ENCODE measurements at places on chromosomes 5 and 9.

DNA sequence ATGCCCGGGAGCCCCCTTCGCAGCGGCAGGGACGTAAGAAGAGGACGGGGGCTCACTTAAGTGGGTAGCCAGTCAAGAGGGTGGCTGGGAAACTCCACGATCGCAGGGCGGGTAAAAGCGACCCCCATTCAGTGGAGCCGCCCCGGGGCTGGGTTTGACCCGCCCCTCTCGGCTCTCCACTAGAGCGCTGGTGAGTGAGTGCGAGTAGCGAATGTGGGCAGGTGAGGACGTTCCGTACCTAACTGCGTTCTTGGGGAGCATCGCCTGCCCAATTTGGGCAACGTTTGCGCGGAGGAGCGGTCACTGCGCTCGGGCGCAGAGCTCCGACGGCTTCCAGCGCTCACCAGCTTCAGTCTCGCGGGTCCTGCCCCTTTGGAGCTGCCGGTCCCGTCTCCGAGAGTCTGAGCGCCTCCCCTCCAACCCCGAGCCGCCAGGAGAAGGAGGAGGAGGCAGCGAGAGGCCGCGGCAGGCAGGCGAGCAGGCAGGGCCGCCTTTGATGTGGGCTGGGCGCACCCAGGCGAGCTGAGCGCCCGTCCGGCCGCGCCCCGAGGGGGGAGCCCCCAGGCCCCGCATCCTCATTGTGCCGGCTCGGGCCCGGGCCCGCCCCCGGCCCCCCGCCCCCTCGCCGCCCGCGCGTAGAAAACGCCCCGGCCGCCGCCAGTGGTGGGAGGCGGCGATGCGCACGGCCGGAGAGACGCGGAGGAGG is at the start of gene FGF18:
TSS of gene FGF18 (plus strand) at position 666 of the 706 bp plus-strand sequence. CDS start 553 bp downstream, outside the sequence.
- peak; percentile 54 for DNase-seq

DNA sequence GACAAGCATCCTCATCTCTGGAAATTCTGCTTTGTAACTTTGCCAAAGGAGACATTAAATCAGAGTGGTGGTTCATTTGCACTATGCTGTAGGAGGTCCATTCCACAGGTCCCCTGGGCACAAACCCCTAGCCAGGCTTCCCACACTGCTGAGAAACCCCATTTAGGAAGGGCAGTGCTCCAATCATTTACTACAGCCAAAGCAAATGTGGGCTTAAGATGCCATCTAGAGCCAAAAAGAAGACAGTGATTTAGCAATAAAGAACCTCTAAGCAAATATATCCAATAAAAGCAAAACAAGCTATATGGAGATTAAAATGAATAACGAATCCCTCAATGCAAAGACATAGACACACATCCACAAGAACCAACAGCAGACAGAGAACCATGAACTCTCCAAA is 129.0 kb upstream of the ALDH1B1 start:
- peak; percentile 23 for DNase-seq

GRCh38 chr9:91836515-91836914 is 113.5 kb downstream of the ROR2 start:
- no peak for DNase-seq

GRCh38 chr5:149028984-149029383 is 33.9 kb downstream of the SH3TC2 start:
- no peak for DNase-seq

DNA sequence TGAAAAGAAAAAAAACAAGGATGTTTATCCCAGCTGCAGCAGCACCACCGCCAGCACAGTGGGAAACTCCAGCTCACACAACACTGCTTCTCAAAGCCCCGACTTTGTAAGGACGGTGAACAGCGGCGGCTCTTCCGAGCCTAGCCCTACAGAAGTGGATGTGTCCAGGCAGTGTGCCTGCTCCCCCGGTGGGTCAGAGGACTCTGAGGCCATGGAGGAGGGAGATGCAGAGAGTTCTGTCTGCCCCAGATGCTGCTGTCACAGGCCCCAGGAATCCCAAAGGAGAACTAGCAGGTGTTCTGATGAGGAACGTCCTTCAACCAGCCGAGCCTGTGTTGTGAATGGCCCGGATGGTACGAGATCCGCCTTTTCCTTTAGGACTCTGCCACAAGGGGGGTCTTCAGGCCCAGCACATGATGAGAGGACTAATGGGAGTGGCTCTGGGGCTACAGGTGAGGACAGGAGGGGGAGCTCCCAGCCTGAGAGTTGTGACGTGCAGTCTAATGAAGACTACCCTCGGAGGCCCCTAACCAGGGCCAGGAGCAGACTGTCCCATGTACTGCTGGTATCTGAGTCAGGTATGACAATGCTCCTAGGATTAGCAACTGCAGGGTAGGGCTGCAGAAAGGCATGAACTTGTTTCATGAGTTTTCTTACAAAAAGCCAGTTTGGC is 43.7 kb downstream of the FBXO38 start:
- no peak for DNase-seq

- no peak for DNase-seq
Observed at GRCh38 chr9:121735065-121735792, 83.8 kb downstream of the DAB2IP start.

DNA sequence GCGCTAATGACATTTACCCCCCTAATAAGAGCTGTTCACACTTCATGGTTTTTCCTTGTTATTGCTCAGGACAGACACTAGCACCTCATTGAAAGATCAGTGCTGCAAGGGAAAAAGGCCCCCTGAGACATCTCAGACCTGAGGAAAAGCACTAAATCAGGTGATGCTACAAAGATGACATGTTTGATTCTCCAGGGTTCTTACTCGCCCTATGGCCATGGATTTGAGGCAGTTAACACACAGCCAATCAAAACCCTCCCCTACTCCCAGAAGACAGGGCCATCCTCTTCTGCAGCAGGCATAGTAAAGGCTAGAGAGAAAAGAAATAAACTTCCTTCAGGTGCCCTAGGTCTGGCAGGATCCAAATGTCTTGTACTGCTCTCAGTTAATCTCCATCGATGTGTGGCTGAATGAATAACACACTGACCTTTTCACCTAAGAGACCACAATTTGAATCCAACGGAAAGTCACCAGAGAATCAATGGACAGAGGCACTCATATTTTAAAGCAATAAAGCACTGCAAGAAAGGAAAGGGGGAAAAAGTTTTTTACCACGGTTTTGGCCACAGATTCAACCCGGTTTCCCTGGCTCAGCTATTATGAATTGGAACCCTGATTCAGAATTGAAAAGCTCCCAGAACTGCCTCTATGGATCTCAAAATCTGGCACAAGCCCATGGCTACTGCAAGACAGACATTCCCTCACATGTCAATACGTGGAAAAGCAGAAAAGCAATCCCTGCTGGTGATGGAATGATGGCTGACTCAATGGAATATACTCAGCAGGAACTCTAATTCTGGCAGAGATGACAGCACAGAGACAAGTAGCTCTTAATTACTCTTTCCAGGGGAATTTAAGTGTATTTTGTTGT is 329.5 kb downstream of the BNC2 start:
- no peak for DNase-seq

DNA sequence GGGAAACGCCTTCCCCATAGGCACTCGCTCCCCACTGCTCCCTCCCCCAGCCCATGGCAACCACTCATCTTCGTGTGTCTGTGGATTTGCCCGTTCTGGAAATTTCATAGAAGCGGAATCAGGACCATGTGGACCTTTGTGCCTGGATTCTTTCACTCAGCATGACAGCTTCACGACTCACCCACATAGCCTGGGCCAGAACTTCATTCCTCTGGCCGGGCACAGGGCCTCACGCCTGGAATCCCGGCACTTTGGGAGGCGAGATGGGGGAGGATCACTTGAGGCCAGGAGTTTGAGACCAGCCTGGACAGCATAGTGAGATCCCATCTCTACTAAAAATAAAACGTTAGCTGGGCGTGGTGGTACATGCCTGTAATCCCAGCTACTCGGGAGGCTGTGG is 12.1 kb upstream of the DIPK1B start:
- DNase-seq: no peak

DNA sequence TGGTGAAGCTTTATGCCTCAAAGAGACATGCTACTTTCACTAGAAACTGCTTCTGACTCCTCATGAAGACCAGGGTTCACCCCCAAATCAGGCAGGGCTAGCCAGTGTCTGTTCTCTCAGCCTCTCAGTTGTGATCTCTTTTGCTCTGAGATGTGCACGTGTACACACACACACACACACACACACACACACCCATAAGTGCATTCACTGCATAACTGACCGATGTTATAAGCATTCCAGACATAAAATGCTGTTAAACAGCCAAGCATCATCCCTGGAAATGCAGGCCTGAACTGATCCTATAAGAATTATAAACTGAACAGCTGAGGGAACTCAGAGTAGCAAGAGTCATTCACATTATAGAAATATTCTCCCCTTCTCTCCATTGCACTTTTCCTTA is 85.0 kb downstream of the FSTL4 start:
- DNase-seq: no peak

- no peak for DNase-seq
Observed at GRCh38 chr5:117065800-117066199, 491.2 kb upstream of the SEMA6A start.

DNA sequence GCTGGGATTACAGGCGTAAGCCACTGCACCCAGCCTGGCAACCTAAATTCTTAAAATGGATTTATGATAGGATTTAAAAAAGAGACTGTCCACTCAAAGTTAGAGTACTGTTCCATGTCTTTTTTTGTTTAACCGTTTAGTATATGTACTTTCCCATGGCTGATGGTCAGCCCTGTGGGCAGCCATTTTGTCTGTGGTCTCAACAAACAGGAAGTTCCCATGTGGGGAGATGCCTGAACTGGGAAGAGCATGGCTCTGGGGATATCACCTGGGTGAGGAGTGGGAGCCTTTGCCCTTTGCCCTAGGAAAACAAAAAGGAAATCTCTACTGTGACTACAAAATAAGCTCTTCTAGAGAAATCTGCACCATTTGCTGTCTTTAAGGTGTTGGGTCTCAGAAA is 27.5 kb upstream of the GNPDA1 start:
- no peak for DNase-seq

- DNase-seq: no peak
Observed at GRCh38 chr9:129765764-129766317, 13.0 kb upstream of the PTGES start.

GRCh38 chr5:95832664-95833063 is 10.1 kb upstream of the GLRX start:
- DNase-seq: no peak

GRCh38 chr9:105306351-105307140 is 62.1 kb downstream of the SLC44A1 start:
- no peak for DNase-seq

- no peak for DNase-seq
Observed at GRCh38 chr9:129494113-129494789, 126.7 kb downstream of the C9orf50 start.

DNA sequence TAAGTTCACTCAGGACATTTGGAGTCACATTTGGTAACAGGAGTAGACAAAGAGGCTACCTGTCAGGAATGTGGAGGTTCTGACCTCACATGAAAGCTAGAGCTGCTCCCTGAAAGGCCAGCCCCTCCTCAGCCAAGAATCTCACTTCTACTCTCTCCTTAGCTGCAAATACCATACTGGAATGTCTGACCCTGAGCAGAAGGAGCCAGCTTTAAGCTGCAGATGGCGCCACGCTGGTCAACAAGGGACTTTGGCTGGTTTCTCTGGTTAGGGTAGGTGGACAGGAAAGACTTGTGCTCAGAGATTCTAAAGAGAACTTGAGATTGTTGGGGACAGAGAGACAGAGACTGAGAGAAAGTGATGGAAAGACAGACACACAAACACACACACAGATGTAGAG is 21.9 kb downstream of the ASTN2 start:
- no peak for DNase-seq

GRCh38 chr9:127711226-127711701 is 4.2 kb downstream of the PTRH1 start:
- DNase-seq: peak; percentile 50

DNA sequence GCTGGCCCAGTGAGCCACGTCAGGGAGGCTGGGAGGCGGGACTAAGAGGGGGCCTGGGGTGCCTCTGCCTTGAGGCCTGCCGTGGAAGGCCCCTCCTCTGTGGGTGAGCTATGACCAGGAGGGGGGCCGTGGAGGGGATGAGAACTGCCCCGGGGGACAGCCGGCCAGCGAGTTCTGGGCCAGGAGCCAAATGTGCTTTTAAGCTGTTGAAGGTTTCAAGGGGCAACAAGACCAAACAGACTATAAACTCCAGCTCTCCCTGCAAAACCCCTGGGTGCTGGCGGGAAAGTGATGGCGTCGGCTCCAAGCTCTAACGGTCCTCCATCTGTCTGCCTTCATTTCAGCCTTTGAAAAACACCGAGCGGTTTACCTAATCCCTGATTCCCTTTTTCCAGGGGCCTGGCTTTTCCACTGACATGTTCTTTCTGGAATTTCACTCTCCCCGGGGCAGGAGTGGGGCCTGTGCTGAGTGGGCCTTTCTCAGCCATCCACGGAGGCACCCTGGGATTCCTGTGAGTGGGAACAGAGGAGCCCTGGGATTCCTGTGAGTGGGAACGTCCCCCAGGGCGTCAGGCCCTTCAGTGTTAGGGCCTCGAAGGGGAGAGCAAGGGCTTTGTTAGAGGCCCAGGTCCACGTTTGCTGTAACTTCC is 65.6 kb downstream of the COL5A1 start:
- DNase-seq: no peak

DNA sequence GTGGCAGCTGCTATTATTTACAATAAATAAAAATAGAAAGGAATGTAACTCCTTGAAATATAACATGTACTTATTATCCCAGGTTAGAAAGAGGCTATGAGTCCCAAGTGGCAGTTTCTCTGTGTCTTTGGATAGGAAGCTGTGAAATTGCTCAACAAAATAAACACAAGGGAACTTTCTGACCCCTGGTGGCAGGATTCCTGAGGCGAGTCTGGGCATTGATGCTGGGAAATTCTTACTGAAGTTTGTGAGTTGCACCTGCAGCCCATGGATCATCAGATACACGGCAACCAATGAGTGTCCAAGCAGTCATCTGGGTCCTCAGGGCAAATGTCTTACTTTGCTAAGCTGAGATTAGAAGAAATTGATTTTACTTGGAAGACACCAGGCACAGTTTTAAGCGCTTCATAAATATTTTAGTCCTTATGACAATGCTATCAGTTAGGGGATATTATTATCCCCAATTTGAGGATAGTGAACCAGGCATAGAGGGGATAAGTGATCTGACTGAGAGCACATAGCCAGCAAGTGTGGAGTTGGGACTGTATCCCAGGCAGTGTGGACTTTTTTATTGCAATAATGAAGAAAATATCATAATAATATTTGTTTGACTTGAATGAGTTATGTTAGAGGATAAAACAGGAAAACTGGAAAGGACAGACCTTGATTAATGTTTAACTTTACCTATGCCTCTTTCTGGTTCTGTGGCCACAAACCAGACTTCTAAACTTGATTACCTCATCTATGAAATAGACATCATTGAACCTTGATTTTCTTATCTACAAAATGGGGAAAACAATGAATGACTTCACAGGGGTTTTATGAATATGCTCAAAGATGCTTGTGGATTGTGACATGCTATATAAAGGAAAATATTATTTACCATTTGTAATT is 265.5 kb upstream of the ADAMTSL1 start:
- DNase-seq: peak; percentile 63

GRCh38 chr5:125120012-125120411 is 373.6 kb upstream of the ZNF608 start:
- no peak for DNase-seq

DNA sequence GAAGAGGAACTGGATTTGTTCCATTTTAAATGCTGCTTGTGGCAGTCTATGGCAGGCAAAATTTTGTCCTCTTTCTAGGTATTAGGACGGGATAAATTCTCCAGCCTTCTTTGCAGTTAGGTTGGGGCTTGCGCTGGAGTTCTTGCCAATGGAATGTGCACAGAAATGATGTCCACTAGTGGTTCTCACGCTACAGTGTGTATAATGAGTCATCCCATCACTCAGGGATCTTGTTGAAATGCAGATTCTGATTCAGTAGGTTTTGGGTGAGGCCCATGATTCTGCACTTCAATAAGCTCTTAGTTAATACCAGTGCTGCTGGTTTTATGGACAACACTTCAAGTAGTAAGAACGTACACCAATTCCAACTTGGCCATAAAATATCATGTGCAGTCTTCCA is 317.6 kb upstream of the KLF4 start:
- DNase-seq: no peak

All from NCI-H146 (cell line).